ENCODE measurements at places on chromosomes 3 and 15.
A peak's percentile ranks its signal among the peaks of the same experiment; 100 is the strongest.

DNA sequence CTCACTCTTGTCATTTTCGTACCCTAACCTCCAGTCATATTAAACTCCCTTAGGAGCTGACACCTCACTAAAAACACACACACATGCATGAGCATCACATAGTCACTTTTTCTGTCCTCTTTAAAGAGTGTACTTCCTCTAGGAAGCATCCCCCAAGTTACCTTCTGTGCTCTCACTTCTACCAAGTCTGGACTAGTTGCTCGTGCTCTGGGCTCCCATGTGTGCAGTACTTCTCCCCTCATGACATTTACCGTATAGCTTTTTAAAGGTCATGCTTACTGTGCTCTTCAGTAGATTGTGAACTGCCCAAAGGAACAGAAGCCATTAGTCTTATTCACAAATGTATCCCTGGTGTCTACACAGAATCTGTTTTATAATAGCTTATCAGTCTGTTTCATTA is 42.0 kb downstream of the CRYBG3 start:
- no peak for DNase-seq

- DNase-seq: no peak
Measured at GRCh38 chr15:90266485-90266884, 1.0 kb downstream of the NGRN start.

- peak; percentile 16 for DNase-seq
Measured at GRCh38 chr3:32313723-32314473, 75.4 kb downstream of the CMTM8 start.

DNA sequence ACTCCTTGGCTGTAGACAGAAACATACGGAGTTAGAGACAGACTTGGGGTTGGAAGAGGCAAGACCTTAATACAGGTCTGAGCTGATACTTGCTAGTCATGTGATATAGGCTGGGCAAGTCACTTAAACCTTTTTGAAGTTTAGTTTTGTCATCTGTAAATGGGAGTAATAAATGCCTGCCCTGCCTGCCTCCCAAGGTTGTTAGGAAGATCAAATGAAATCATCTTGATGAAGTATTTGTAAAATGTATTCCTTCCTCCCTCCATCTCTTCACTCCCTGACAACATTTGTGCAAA is 2.9 kb downstream of the PXK start:
- DNase-seq: no peak

DNA sequence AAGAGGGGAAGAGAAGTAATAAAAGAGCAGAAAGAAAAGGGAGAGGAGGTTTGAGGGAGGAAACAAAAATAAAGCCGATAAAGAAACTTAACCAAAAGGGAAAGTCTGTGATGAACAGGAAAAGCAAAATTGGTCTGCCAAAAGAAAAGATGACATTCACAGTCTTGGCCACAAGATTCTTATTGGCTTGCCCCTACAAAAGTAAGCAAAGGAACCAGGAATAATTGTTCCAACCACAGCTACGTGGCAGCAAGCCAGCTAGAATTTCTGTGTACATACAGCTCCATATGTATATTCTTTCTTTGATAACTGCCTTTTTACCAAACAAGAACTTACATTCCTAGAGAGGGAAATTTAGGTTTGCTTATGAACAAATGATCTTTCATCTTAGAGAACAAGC is 79.6 kb downstream of the MLH1 start:
- DNase-seq: no peak

DNA sequence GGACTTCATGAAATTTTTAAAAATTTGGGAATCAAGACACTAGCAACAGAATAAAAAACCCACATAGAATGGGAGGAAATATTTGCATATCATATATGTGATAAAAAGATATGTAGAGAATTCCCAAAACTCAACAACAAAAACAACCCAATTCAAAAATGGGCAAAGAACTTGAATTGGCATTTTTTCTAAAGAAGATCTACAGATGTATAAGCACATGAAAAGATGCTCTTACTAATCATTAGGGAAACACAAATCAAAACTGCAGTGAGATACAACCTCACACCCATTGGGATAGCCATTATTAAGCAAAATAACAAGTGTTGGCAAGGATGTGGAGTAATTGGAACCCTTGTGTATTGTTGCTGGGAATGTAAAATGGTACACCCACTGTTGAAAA is 10.1 kb downstream of the LCTL start:
- DNase-seq: no peak

- DNase-seq: no peak
Measured at GRCh38 chr3:152200476-152201420, 68.0 kb upstream of the MBNL1 start.

GRCh38 chr15:92670621-92671020 is 15.0 kb upstream of the FAM174B start:
- DNase-seq: no peak

GRCh38 chr3:142992323-142992722 is 9.0 kb upstream of the U2SURP start:
- DNase-seq: no peak

GRCh38 chr3:49133226-49133951 is 539 bp upstream of the LAMB2 start:
- DNase-seq: no peak

- DNase-seq: no peak
Measured at GRCh38 chr15:66922608-66923007, 142.8 kb upstream of the SMAD3 start.

DNA sequence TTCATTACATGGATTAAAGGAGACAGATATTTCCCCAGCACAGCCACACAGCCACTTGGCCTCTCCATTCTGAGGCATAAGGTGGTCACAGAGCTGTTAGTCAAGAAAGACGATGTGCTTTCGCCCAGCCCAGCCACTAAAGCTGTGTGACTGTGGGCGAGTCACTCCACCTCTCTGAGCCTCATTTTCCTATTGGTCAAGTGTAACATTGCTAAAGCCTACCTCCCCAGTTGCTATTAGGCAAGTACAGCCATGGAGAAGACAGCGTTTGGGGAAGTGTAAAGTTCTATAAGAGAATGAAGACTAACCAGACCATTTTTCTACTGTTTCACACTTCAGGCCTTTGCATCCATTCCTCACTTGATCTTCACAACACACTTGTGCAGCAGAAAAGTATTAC is 24.1 kb downstream of the TMEM40 start:
- no peak for DNase-seq

DNA sequence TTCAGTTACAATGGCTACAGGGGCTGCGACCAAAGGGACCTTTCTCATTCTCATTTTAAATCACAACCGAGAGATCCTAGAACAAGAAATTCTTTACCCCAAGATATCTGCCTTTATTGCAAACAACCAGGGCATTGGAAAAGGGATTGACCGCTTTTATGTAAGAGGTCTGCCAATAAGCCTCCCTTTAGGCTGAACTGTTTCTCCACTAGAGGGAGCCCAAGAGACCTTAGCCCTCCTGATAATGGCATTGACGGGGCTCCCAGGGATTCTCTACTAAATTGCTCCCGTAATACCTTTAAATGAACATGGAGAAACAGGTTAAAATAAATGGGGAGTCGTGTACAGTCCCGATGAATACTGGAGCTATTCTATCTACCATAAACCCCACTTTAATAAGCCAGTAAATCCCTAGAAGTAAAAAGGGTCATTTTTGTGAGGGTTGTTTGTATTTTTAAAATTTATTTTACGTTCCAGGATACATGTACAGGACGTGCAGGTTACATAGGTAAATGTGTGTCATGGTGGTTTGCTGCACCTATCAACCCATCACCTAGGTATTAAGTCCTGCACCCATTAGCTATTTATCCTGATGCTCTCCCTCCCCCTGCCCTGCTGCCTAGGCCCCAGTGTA is 7.5 kb upstream of the IGSF10 start:
- DNase-seq: peak; percentile 5

DNA sequence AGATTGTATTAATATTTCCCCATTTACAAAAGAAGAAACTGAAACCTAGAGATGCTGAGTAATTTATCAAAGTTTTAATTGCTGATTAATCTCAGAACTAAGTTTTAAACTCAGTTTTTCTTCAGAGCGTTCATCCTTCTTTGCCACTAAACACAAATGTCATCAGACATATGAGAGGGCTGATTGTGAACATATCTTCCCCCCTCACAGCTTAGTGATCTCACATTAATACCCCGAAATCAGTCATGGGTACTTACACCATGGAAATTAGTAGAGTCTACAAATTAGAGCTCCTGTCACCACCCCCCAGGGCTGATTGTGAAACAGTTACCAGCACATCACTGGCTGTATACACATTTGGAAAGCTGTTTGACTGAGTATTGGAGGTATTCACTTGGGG is 189.3 kb upstream of the SGO1 start:
- no peak for DNase-seq

DNA sequence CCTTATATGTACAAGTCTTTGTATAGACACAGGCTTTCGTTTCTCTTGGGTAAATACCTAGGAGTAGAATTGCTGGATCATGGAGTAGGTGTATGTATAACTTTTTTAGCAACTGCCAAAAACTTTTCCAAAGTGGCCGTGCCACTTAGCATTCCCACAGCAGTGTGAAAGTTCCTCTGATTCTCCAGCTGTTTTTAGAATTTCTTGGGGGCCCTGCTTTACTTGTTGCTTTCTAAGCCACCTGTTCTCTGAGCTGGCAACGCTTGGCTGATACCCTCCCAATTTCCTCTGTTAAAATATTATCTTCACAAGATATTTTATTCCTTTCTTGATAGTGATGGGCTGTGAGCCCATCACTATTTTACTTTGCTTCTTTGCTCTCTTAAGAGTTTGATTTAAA is 19.2 kb downstream of the LIMD1 start:
- no peak for DNase-seq

DNA sequence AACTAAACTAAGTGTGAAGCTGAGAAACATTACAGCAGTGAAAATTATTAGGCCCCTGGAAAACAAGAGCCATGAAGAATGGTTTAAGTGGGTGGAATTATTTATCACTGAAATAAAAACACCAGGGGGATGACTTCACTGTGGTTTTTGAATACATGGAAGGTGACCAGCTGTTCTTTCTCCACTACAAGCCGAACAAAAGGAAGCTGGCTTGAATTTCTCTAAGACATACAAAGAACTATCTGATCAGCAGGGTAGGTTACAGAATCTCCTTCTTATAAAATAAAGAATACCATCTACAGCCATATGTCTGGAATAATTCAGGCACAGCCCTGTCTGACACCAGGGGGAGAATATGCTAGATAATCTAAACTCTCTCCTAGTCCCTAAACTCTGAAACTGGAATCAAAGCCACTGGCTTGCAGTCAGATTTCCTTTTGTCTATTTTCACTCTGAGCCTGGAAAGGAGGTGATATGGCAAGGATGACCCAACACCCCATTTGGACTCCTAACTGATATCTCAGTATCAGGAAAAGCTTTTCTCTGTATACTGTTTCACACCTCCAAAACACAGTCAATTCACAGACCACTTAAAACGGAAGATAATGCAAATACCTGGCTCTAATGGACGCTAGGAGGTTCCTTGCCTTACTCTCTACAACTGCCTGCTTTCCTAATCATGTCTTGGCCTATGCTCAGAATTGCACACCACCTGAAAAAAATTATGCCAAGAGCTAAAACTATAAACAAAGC is 31.2 kb downstream of the SPATA12 start:
- DNase-seq: no peak

- DNase-seq: no peak
Measured at GRCh38 chr3:132709761-132710160, 12.4 kb downstream of the NPHP3 start.

DNA sequence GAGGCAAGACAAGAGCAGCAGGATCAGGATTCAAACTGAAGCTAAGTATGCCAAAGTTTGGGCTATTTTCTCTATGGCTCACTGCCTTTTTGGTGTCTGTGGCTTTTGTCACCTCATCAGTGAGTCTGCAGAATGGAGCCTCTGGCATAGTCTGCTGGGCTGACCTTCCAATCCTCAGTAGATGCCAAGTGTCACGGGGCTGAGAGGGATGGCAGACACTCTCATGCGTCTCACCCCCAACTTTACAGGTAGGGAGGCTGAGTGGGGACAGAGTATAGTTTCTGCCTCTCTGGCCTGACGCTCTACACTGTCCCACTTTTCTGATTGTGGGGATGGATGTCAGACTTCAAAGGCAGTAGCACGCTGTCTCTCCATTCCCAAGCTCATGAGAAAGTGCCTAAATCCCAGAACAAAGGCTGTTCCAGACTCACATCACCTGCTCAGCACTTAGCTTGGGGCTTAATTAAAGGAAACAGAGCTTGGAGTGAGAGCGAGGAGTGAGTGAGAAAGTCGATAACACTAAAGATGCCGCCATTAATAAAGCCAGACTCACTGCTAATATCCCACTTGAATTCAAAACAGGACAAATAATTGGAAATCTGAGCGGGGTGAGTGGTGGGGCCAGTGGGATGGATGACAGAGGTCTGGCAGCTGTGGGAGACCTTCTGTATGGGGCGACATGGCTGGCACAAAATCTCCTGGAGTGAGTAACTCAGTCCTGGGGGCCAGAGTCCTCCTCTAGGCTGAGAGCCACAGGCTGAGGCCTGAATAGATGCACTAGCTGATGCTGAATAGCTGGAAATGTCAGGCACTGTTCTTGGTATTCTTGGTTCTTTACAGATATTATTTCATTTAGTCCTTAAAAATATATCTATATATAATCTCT is 78.4 kb upstream of the MRPS22 start:
- DNase-seq: no peak

GRCh38 chr3:8450618-8451017 is 51.0 kb upstream of the LMCD1 start:
- DNase-seq: no peak

GRCh38 chr15:101172501-101173071 is 79.3 kb downstream of the CHSY1 start:
- DNase-seq: no peak

GRCh38 chr15:40436892-40437751 is 3.6 kb upstream of the BAHD1 start:
- no peak for DNase-seq

- DNase-seq: no peak
Measured at GRCh38 chr3:145898487-145898886, 262.5 kb downstream of the PLOD2 start.

- peak; percentile 34 for DNase-seq
Measured at GRCh38 chr15:41870689-41871081, 23.2 kb downstream of the SPTBN5 start.

DNA sequence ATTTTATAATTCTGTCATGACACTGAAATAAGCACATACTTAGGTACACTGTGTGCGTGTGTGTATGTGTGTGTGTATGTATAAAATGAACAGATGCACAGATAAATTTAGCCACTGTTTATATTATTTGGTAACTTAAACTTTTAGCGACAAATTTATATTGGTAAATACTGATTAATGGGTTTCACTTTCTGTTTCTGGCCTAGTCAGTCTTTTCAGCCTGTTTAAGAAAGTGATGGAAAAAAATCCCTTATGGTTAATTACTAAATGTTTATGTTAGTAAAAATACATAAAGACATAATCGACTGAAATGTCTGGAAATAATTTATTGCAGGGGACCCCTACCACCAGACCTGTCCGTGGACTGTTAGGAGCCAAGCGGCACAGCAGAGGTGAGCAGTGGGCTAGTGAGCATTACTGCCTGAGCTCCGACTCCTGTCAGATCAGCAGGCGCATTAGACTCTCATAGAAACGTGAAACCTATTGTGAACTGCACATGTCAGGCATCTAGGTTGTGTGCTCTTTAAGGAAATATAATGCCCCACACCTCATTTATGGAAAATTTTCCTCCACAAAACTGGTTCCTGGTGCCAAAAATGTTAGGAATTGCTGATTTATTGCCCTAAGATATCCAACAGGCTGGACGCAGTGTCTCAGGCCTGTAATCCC is 717.4 kb downstream of the SI start:
- no peak for DNase-seq

GRCh38 chr15:64862408-64862807 is 20.7 kb downstream of the PLEKHO2 start:
- no peak for DNase-seq

- DNase-seq: no peak
Measured at GRCh38 chr3:127440384-127440783, 150.1 kb downstream of the TPRA1 start.
